ENCODE measurements at places on chromosomes 12 and 14.

GRCh38 chr14:95445161-95445560 is 71.3 kb downstream of the SYNE3 start:
- no peak for DNase-seq

DNA sequence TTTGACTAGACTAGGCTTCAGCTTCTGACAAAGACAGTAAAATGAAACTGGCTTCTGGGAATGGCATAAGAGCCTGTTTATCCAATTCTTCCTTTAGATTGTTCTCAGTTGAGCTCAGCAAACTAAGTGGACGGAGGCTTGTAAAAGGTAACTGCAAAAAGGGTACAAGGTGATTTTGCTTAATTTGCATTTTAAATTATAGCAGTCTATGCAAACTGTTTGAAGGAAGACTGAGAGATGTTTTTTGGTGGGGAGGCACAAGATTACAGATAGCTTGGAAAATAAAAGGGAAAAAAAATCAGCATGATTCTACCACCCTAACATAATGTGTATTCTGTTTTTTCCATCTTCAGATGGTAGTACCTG is 5.0 kb downstream of the SUSD6 start:
- DNase-seq, result no peak

DNA sequence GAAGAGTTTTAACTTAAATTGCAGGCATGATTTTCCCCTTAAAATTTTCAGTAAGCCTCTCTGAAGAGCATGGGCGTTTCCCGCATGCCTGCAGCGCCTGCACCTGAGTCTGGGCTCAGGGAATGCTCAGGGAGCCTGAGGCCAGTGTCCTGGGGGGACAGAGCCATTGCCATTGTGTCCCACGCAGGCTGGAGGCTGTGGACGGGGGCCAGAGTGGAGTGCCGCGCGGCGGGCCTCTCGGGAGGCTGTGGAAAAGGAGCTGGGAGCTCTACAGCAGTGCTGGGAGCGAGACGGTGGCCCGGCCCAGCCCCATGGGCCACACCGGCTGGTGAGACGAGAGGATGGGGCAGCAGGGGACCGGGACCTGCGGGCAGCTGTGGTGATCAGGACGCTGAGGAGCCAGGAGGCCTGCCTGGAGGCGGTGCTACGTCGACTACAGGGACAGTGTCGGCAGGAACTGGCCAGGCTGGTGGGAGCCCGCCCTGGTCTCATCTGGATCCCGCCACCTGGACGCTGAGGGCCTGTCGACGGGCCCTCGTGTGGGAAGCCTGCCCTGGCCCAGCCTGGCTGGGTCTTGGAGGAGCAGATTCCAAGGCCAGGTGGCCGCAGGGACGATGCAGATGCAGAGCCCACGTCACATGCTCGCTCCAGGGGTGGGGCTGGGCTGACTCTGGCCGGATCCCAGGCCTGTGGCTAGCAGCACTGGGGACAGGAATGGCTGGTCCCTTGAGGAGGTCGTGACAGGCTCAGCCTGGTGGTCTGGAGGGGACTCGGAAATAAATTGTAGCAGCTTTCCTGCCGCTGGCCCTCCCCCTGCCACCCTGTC is 7.6 kb downstream of the TEDC1 start:
- DNase-seq, result no peak

DNA sequence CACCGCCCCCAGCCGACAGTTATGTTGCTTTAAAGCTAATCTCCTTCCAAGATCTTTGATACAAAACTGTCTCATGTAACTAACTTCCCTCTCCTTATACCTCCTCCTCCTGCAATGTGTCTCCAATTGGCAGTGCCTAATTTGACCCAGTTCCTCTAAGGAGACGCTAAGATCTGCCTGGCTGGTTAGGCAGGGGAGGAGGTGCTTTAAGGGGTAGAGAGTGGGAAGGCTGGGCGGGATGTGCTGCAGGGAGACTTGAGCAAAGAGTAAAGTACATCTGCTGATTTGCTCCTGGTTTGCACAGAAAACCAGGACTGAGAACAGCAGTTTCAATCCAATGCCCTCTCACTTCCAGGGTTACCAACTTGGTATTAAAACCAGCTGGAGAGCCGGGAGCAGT is 7.4 kb upstream of the IKZF4 start:
- DNase-seq, result no peak

GRCh38 chr14:74555476-74556050 is 56.5 kb downstream of the LTBP2 start:
- no peak for DNase-seq
